ENCODE measurements at places on chromosomes 7 and 10.

DNA sequence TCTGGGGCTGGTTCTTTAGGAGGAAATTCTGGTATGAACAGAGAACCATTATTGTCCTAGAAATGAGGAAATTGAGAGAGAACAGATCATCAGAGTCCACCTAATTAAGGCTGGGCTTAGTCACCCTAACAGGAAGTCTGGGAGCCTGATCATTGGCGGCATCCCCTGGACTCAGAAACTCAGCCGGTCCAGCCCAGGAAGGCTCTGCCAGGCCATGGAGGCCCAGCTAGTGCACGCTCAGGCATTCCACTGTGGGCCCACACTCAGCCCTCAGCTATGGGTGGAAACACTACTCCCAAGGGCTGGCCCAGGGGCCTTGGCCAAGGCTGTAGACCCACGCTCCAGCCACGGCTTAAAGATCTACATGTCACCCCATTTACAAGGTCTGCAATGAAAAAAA, 109.2 kb downstream of the PTPN20 start:
- no peak for DNase-seq

GRCh38 chr10:21497177-21497807, 28.2 kb downstream of the SKIDA1 start:
- DNase-seq = no peak

DNA sequence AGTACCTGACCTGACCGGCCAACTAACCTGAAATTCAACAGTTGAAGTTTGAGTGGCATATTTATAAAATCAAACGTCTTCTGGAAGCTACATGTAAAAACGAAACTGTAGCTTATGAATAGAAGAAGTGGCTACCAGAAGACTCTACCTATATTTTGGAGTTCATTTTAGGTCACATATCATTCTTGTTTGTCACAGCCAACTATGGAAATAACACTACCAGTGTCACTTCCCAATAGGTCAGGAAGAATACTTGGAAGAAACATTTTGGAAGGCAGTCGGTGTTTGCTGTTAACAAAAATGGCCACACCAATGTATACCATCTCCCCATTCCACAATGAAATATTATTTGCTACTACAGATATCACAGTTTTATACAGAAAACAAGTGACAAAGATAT, 12.6 kb downstream of the TWIST1 start:
- no peak for DNase-seq

- no peak for DNase-seq
Measured at GRCh38 chr7:38660427-38661099, 29.4 kb upstream of the AMPH start.

GRCh38 chr7:111030336-111030735, 60.6 kb upstream of the LRRN3 start:
- no peak for DNase-seq

DNA sequence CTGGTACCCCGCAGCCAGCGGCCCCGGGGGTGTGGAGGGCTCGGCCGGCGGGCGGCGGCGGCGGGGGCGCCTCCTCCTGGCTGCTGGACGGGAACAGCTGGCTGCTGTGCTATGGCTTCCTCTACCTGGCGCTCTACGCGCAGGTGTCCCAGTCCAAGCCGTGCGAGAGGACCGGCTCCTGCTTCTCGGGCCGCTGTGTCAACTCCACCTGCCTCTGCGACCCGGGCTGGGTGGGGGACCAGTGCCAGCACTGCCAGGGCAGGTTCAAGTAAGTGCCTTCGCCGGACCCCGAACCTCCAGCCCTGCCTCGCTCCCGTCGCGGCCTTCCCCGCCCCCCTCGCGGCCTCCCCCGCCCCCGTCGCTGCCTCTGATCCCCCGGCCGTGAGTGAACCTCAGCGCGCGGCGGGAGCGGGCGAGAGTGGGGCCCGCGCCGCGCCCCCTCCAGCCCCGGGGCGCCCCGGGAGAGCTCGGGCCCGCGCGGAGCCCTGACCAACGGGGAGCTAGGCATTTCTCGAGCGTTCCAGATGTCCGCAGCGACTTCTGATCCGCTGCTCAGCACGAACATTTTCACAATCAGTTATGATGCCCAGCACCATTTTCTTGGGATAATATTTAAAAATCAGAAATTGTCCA, 727 bp downstream of the ATRNL1 start:
- DNase-seq = no peak

- no peak for DNase-seq
Measured at GRCh38 chr7:98917331-98917730, 39.0 kb downstream of the TRRAP start.

DNA sequence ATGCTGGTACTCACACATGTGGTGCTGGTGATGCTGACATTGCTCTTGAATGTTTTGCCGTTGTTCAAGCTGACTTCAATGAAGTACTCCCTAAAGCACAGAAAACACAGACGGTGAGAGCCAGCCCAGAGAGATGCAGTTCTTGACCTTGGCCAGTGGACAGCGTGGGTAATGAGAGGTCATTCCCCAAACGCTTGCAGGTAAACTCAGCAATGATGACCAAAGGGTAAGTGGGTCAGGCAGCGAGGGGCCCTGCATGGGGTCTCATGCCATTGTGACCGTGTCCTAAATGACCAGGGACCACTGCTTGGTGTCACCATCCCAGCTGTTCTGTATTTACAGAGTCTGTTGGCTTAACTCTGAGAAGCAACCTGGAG, 32.8 kb upstream of the ANTXRL start:
- no peak for DNase-seq

- DNase-seq = no peak
Measured at GRCh38 chr7:80150611-80151273, 16.1 kb downstream of the GNAI1 start.

GRCh38 chr10:60569681-60570080, 180.0 kb upstream of the ANK3 start:
- no peak for DNase-seq

Data from effector CD8-positive, alpha-beta T cell (primary cell).